Cardiac atrium fibroblast (primary cell): ENCODE measurements at places on chromosomes 7 and 10. TPM values are rescaled to one million over a fixed set of nuclear protein-coding genes. Genes with fewer than 3 reads are reported as not detected.

Gene GPR141
- not detected in 2 replicates for total RNA-seq

Gene STOX1
- not detected in 2 replicates for total RNA-seq

Gene PLAC9
- total RNA-seq = 89.7 and 128 TPM in 2 replicates

Gene GPRIN2
- total RNA-seq = not detected in 2 replicates

Gene MICU1
- 33.6 and 36.0 TPM in 2 replicates for total RNA-seq

Gene PRTFDC1
- 11.4 and 14.6 TPM in 2 replicates for total RNA-seq

Gene IRF5
- 0.16 TPM in 1 of 2 replicates, not detected in the other for total RNA-seq

Gene CFAP69
- total RNA-seq = 1.8 and 4.1 TPM in 2 replicates

Gene PON1
- not detected in 2 replicates for total RNA-seq

Gene HYAL4
- total RNA-seq = 0.16 TPM in 1 of 2 replicates, not detected in the other

Gene MYH16
- total RNA-seq = not detected in 2 replicates

Gene KCP
- not detected in 2 replicates for total RNA-seq

Gene OPN1SW
- not detected in 2 replicates for total RNA-seq

Gene MKI67
- total RNA-seq = 5.1 and 8.3 TPM in 2 replicates

Gene PRLHR
- total RNA-seq = not detected in 2 replicates

Gene ADIRF
- 10.7 and 13.5 TPM in 2 replicates for total RNA-seq
